Ascending aorta (tissue), 2 donors: ENCODE measurements at places on chromosomes 11 and 22.
A peak's percentile ranks its signal among the peaks of the same experiment; 100 is the strongest.

DNA sequence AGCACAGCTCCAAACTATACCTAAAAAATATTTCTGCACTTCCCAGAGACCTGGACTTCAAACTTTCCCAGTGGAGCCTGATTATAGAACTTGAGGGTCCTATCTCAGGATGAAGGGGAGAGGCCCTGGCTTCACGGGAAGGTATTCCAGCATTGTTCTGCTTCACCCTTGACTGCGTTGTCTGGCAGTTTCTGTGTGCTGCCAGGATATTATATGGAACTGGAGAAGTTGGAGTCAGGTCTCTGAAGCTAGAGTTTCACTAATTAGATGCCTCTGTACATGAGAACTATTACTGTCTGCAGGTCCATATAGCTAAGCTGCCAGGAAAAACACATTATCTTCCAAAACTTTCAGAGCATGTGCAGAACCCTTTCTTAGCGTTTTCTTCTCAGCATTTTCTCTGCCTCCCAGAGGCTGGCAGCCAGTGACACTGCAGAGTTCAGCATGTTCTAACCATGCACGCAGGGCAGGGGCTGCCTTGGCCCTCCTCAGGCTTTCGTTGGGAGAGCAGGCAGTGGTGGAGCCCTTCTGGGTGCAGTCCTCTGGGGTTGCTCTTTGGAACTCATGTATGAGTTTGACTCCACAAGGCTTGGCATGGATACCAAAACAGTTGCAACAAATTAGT, 99.3 kb downstream of the CWC15 start:
- no peak for DNase-seq

GRCh38 chr11:134730561-134731212, 318.6 kb upstream of the B3GAT1 start:
- DNase-seq, result peak; percentile 52

- no peak for DNase-seq
Measured at GRCh38 chr11:64627371-64627770, 36.4 kb downstream of the SLC22A12 start.

DNA sequence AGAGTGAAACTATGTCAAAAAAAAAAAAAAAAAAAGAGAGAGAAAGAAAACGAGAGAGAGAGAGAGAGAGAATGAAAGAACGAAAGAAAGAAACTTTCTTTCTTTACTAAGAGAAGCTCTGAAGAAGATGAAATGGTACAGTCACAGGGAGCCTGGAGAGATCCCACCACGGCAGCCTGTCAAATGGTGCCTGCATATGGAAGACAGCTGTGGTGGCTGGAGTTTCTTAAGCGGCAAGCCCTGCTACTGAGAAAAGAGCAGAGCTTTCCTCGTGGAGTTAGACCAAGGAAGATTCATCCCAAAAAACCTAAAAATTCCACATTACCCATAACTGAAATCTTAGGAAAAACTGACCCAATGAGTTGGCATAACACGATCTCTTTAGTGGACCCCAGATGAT, 66.7 kb downstream of the MICAL3 start:
- peak; percentile 8 for DNase-seq

DNA sequence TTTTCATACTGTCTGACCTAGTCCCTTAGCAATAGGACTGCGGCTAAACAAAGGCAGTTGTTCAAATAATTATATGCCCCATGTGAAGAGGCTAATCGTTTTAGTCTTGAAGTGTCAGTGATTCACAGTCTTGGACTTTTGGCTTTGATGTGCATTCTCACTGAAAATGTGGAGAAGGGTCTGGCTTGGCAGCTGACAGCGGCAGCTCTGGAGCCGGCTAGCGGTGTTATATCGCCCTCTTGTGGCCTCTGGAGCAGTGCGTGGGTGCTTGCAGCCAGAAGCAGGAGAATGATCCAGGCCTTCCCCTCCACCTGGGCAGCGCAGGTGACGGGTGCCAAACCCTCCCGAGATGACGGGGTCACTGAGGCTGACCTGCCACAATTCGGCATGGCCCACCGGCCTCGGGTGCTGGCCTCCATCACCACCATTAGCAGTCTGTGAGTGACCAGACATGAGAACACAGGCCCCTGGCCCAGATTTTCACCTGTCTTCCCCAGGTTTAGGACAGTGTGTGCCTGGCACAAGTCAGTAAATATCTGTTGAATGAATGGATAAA, 90.3 kb upstream of the PITPNB start:
- DNase-seq, result peak; percentile 85

- no peak for DNase-seq
Measured at GRCh38 chr11:121129362-121130340, 28.6 kb downstream of the TECTA start.

GRCh38 chr11:94960488-94960887, 12.9 kb downstream of the CWC15 start:
- no peak for DNase-seq

DNA sequence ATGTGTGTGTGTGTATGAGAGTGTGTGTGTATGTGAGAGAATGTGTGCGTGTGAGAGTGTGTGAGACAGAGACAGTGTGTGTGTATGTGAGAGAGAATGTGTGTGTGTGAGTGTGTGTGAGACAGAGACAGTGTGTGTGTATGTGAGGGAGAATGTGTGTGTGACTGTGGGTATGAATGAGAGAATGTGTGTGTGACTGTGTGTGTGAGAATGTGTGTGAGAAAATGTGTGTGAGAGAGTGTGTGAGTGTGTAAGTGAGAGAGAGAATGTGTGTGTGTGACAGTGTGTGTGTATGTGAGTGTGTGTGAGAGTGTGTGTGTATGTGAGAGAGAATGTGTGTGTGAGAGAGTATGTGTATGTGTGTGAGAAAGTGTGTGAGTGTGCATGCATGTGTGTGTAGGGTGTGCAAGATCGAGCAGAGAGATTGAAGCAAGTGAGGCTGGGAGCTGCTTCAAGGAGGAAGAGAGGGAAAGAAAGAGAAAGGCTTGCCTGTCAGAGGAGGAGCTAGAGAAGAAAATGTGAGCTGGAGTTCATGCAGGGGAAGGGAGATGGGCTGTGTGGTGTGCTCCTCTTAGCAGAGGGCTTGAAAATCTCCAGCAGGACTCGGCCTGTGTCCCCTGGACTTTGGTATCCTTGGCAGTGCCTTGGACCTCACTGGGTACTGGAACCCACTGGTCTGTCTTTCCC, 27.7 kb upstream of the TP53I11 start:
- DNase-seq, result no peak

DNA sequence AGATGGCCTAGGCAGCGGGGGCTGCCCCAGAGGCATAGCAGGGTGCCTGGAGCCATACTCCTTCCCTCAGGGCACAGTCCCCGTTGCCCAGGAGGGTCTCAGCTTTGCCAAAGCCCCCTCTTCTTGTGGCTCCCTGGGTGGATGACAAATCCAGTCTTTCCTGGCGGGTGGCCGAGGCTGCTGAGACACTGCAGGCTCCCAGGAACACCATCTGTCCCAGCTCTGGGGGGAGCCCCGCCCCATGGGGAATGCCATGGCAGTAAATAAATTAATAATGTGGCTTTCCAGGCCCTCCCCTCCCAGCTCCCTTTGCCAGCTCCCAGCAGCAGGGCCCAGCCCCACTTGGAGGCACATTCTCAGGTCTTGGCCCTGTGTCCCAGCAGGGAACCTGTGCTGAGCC, 45.0 kb downstream of the PDE2A start:
- no peak for DNase-seq

GRCh38 chr11:132064987-132065620, 694.7 kb downstream of the NTM start:
- DNase-seq, result no peak

DNA sequence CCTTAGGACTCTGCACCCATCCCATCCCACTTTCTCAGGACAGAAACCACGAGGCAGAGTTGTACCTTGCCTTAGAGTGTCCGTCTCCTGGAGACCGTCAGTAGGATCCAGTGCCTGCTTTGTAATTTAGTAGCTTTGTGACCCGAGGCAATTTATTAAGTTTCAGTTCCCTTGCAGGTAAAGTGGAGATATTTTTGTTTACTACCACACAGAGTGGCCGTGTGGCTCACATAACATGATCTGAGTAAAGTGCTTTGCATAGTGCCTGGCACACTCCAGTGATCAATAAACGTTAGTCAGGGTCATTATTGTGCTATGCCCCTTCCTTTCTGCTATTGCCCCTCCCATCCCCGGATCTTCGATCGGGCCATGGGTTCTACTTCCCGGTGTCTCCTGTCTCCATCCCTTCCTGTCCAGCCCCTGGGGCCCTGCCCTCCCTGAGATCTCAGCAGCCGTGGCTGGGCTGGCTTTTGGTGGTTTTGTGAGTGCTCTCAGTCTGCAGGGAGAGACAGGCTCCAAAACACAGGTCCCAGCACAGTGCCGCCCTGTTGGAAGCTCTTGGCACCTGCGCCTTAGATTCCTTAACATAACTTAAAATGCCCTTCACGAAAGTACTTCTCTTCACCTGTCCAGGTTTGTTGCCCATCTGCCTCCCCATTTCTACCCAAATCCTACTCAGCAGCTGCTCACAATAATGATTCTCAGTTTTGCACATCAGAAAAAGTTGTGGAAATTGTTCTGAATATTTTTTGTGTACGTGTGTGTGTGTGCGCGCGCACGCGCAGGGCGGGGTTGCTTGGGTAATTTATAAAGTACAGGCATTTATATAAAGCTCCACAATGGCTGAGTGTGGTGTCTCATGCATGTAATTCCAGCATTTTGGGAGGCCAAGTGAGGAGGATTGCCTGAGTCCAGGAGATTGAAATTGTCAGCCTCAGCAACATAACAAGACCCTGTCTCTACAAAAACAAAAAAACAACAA, 753.7 kb downstream of the NTM start:
- DNase-seq, result no peak

DNA sequence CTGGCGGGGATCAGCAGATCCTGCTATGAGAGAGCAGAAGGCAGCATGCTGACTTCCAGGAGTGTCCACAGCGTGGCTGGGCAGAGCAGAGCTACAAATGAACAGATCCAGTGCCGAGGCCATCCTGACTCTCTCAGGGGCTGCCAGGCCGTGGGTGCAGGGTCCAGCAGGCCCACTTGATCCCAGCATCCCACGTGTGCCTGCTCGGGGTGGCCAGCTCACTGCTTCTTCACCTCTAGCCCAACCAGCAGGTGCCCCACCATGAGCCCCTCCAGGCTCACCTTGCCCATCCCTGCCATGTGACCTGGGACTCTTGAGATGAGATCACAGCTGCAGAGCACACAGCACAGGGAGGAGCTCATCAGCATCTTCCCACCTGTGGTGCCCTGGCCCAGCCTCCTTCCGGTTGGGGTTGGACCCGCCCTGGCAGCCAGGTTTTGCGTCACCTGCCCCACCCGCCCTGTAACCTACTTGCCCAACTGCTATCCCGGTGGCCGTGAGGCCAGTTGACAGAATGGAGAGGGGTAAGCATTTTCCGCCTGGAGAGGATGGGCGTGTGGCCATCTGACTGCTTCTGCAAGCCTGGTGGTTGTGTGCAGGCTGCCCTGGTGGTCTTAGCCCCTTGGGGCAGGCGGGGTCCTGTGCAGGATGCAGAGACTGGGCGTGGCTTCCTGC, 11.0 kb downstream of the TANGO2 start:
- no peak for DNase-seq

DNA sequence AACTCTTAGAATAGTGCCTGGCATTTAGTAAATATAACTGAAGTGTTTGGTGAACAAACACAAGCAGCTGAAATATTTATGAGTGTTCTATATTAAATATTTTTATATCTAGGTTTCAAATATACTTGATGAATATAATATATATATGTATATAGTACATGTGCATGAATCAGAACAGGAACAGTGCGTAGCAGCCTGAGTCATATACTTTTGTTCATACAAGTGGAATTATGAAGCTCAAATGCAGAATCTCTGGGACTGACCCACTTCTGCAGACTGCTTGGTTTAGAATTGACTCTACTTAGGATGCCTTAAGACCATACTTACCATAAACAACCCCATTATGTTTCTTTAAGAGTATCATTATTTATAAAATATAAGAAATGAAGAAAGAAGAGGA, 997.8 kb upstream of the RAG2 start:
- DNase-seq, result no peak

- DNase-seq, result no peak
Measured at GRCh38 chr22:35231585-35232084, 25.7 kb upstream of the HMGXB4 start.

GRCh38 chr11:2248762-2249161, 21.6 kb downstream of the ASCL2 start:
- DNase-seq, result no peak

- DNase-seq, result no peak
Measured at GRCh38 chr11:133619397-133619796, 87.1 kb upstream of the OPCML start.

GRCh38 chr22:35065796-35066218, at the start of gene ISX:
Gene ISX, plus strand, starts transcription at chr22:35066158. Its CDS starts 930 bp downstream, at chr22:35067088.
- no peak for DNase-seq

DNA sequence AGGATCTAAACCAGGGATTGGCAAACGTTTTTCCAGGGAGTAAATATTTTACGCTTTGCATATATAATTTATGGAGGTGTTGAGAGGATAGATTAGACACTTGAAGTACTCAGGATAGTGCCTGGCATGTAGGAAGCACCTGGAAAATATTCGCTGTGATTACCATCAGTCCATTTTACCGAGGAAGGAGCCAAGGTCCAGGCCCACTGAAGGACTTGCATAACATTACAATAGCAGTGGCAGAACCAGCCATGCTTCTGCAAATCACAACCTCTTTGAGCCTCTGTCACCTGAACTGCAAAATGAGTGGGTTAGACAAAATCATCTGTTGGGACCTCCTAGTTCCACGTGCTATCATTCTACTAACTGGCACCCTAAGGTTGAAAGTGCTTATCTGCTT, 5.4 kb downstream of the FUT4 start:
- no peak for DNase-seq

GRCh38 chr11:2475136-2475918, 30.5 kb downstream of the KCNQ1 start:
- DNase-seq, result no peak

- no peak for DNase-seq
Measured at GRCh38 chr22:22394591-22394990, 114.0 kb downstream of the ZNF280B start.

- DNase-seq, result no peak
Measured at GRCh38 chr11:35144806-35145205, 5.8 kb downstream of the CD44 start.

GRCh38 chr11:110182886-110183285, 89.7 kb downstream of the ZC3H12C start:
- no peak for DNase-seq
